ENCODE measurements at places on chromosomes 11 and 22. TPM values are rescaled to one million over a fixed set of nuclear protein-coding genes. Genes with fewer than 3 reads are reported as not detected.

DNA sequence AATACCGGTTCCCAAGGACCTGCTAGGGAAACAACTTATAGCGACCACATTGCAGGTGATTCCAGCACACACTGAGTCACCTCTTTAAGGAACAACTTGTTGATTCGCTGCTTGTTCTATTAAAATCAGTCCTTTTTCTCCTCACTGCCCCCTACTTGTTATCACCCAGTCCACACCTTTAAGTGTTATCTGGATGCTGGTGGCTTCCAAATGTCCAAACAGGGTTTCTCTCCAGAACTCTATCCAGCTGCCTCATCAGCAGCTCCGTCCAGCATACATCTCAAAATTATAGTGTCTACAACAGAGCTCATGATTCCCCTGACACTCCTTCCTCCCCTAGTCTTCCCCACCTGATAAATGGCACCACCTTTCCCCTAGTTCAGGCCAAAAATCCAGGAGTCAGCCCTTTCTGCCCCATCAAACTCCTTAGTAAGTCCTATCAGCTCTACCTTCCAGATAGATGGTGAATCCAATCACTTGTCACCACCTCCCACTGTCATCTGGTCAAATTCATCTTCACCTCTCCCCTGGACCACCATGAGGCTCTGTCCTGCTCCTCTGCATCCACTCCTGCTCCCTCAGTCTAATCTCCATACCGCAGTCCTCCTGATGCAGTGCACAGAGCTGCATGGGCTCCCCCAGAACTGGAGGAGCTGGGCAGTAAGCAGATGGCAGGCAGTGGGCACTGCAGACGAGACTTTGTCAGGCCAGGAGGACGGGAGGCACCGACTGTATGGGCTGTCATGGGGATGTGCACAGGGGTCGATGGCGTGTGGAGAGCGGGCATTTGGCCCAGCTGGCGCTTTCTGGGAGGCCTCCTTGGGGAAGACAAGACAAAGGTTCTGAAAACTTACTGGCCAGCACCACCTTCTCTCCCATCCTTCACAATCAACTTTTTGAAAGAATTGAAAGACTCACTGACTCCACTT is 19.3 kb downstream of the IL10RA start:
- DNase-seq: no peak

Gene OR6A2
- not detected for total RNA-seq

Gene SORL1
- 3.1 TPM for total RNA-seq

- no peak for DNase-seq
Measured at GRCh38 chr11:1990872-1991578, 6.6 kb downstream of the H19 start.

DNA sequence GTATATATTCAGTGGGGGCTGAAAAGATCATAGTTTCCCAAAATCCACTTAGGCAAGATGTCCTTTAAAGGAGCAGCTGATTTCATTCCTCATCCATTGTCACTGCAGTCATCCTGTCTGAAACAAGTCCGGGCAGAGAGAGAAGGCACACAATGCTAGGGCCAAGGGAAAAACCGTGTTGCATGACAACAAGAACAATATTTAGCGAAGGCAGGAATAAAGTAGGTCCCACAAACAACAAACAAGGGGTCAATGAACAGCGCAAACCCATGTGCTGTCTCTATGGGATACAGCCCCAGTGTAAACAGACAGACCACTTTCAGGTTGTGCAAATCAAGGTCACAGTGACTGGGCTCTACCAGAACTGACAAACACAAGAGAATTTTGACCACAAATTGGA is 9.0 kb downstream of the PAMR1 start:
- DNase-seq: no peak

GRCh38 chr11:131668500-131669400 is 298.3 kb downstream of the NTM start:
- no peak for DNase-seq

DNA sequence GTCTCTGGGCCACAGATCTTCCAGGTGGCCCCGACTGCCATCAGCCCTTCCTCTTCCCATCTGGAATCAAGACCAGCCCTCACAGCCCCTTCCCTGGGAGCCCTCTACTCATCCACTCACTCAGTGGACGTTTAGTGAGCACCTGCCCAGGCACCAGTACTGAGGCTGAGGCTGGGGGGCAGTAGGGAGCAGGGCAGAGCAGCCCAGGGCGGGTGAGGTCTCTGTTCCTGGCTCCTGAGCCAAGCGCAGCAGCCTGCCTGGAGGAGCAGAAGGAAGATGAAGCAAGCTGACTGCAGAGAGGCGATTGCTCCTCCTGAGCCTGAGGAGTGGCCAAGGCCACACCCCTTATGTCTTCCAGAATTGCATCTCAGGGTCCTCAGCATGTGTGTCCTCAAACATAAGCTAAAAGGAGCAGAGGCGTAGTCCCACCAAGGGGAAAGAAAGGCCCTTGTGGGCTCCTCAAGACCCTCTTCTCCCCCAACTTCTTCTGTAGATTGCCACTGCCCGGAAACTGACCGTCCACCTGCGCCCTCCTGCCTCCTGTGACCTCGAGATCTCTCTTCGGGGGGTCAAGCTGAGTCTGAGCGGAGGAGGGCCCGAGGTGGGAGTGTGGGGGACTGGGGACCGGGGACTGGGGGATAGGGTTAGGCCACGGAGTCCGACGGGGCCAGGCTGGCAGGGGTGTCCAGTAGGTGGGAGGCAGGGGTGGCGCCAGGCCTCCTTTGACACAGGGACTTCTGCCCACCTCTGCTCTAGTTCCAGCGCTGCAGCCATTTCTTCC is 5.8 kb downstream of the MAPK8IP2 start:
- DNase-seq: no peak

All from renal cortical epithelial cell (primary cell).